ENCODE measurements at places on chromosomes 16 and 17.
A peak's percentile ranks its signal among the peaks of the same experiment; 100 is the strongest.

- DNase-seq, result no peak
Measured at GRCh38 chr17:73039282-73039681, 53.2 kb downstream of the SLC39A11 start.

DNA sequence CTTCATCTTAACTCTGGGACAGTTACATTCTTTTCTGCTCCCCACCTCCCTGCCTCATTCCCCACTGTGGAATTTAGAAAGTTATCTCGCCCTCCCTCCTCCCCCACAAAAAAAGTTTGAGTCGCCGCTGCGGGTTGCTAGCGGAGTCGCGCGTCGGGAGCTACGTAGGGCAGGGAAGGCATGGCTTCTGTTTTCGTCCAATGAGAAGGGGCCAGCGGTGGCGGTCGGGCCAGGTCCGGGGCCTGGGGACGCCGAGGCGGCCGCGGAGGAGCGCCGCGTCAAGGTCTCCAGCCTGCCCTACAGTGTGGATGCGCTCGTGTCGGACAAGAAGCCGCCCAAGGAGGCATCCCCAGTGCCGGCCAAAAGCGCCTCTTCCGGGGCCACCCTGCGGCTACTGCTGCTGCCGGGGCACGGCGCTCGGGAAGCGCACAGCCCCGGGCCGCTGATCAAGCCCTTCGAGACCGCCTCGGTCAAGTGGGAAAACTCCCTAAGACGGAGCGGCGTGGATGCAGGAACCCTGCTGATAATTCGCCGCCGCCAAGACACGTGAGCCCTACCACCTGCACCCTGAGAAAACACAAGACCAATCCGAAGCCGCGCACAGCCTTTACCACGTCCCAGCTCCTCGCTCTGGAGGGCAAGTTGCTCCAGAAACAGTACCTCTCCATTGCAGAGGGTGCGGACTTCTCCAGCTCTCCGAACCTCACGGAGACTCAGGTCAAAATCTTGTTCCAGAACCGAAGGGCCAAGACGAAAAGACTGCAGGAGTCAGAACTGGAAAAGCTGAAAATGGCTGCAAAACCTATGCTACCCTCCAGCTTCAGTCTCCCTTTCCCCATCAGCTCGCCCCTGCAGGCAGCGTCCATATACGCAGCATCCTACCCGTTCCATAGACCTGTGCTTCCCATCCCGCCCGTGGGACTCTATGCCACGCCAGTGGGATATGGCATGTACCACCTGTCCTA, 8.9 kb downstream of the OR4D1 start:
- peak; percentile 82 for DNase-seq

DNA sequence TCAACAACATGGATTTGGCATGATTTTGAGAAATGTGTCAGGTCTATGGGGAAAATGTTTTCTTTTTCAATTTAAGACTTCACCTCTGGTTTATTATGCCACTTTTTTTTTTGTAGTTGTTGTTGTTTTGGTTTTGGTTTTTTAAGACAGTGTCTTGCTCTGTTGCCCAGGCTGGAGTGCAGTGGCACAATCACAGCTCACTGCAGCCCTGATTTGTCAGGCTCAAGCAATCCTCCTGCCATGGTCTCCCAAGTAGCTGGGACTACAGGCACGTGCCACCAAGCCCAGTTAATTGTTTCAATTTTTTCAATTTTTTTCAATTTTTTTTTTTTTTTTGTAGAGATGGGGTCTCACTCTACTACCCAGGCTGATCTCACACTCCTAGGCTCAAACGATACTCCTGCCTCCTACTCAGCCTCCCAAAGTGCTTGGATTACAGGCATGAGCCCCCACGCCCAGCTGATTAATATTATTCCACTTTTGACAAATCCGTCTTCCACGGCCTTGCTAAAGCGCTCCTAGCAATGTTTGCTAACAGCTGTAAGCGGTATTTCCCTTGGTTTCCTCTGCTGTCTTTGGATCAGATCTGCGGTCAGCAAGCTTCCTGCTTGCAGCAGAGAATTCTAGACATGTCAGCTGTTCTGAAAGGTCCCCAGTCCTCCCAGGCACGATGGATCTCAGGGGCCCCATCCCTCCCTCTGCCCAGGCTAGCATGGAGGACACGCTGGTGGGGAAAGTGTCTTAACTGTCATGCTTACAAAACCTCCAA, 7.0 kb upstream of the MILR1 start:
- no peak for DNase-seq

DNA sequence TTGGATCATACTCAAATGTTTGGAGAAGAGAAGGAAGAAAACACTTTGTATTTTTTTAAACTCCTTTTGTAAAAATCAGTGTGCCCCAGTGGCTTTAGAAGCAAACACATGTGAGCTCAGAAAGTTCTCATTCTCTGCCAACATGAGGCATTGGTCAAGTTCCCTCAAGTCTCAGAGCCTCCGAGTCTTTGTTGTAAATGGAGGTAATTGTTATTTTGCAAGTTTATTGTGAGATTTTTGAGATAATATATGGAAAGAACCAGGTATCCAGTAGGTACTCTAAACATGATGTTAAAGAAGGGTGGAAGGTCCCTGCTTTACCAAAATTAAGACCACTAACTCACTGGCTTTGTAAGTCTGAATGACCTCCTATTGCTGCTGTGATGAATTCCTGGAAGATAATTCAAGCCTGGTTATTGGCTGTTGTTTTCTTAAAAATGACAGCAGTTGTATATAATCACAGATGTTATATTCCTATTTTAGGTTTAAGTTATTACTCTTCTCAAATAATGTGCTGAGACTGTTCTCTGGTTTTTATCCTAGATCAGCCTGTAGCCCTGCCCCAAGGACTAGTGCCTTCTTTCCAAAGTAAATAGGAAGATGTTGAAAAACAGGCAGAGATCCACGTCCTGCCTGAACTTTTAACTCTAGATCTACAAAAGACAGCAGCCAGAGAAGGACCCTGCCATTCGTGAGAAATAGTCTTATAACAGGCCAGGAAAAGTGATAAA, 2.4 kb downstream of the HLF start:
- no peak for DNase-seq

- DNase-seq, result no peak
Measured at GRCh38 chr17:10633738-10634379, 23.2 kb downstream of the MYH3 start.

DNA sequence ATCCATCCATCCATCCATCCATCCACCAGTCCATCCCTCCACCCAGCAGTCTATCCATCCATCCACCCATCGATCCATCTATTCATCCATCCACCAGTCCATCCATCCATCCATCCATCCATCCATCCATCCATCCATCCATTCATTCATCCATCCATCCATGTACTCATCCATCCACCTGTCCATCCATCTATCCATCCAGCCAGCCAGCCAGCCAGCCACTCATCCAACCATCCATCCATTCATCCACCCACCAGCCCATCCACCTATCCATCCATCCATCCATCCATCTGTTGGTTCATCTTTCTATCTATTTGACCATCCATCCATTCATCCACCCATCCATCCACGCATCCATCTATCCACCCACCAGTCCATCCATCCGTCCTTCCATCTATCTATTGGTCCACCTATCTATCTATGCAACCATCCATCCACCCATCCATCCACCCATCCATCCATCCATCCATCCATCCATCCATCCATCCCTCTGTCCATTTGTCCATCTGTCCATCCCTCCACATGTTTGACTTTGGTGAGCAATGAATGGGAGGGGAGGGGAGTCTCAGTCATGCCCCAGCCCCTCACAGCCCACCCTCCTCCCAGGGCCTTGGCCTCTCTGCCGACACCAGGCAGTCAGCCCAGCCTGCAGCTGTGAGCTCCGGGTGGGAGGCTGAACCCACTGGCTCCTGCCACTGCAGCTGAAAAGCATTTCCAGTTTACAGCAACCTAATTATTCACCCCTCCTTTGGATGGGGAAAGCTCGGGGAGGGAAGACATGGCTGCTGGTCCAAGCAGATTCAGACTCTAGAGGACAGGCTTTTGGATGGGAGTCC, 38.1 kb upstream of the SSTR5 start:
- no peak for DNase-seq

- DNase-seq, result no peak
Measured at GRCh38 chr17:58741121-58741625, 14.5 kb upstream of the PPM1E start.

- peak; percentile 48 for DNase-seq
Measured at GRCh38 chr16:85061566-85061965, 34.0 kb downstream of the KIAA0513 start.

- DNase-seq, result no peak
Measured at GRCh38 chr17:6254036-6254435, 180.9 kb downstream of the AIPL1 start.

GRCh38 chr16:2856061-2856670, 1.8 kb downstream of the PRSS22 start:
- no peak for DNase-seq

DNA sequence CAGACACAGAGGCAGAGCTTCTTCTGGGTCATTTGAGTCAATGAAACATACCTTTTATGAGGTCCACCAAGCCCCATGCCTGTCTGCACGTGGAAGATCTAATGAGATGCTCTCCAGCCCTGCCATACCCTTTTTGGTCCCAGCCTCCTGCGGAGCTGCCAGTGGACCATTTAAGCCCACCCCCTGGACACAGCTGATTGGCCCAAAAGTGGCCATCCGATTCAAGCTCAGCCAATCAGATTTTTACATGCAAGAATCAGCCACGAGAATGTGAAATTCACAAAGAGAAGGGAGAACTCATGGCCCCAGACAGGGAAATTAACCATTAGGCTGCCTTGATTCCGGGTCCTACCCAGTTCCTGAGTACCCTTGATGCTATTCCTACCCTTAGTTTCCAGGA, 231.0 kb upstream of the EEF2KMT start:
- DNase-seq, result no peak

DNA sequence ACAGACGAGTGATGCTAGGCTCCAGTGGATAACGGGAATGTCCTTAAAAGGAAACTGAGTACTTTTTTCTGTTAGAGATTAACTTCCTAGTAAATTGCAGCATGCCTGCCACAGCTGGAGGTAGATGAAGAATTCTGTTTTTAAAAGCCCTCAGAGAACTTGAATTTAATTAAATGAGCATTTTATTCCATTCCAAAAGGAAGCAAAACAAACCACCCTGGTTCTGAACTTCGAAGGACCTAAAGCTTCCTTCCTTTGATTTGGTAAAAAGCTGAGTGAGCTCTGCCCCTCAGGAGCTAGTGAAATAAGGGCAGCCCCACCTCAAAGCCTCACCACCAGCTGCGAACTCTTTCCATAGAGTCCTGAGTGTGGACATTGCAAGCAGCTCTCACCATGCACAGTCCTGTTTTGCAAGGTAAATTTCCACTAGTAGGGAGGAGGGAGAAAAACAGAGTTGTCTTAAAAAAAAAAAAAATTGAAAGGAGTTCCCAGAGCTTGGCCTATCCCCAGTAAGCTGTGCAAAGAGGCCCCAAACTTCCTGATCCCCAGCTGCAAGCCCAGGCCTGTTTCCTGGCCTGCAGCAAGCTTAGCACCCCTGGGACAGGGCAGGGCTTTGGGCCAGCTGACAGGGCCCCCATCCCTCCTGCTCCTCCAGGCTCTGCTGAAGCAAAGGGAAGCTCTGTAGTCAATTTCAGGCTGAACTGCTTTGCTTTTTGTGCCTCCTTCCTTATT, 11.2 kb downstream of the CHD9NB start:
- DNase-seq, result no peak

- no peak for DNase-seq
Measured at GRCh38 chr17:81640011-81640410, 3.0 kb downstream of the TSPAN10 start.

GRCh38 chr16:81513204-81514040, 68.8 kb downstream of the CMIP start:
- DNase-seq, result no peak

DNA sequence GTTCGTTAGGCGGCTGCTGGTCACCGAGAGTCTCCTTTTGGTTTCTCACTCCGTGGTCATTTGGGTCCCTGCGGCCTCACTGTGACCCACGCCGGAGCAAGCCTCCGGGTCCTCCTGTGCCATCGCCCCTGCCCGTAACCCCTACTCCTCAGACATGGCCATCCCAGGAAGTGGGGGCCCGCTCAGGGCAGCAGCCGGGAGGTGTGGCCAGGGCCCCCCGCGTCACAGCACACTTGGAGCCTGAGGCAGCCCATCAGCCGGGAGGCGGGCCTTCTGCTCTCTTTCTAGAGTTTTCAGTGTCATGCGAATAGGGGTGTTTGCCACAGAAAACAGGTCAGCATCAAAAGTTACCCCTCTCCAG, 7.9 kb upstream of the WFIKKN1 start:
- no peak for DNase-seq

- no peak for DNase-seq
Measured at GRCh38 chr17:4664230-4664629, 22.8 kb upstream of the ALOX15 start.

- peak; percentile 86 for DNase-seq
Measured at GRCh38 chr16:68319185-68319908, 8.5 kb downstream of the PRMT7 start.

DNA sequence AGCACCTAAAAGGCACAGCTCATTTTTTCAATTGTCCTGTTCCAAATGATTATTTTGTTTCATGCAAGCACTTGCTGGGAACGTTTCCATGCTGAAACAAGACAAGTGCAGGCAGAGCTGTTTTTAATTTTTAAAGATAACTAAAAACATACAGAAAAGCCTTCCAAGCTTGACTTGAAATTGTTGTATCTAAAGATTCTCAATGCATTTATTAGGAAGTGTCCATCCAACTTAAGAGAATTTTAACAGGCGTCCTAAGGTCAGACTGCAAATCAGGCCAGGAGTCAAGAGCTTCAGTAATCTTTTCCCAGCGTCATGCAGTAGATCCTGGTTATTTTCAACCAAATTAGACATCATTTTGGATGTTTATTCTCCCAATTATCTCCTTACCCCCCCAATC, 702.8 kb downstream of the KCNJ2 start:
- DNase-seq, result no peak

- peak; percentile 82 for DNase-seq
Measured at GRCh38 chr17:2828397-2829038, 32.3 kb downstream of the RAP1GAP2 start.

- DNase-seq, result no peak
Measured at GRCh38 chr16:89572073-89572484, 3.5 kb upstream of the CPNE7 start.

GRCh38 chr17:82330322-82331239, 3.0 kb downstream of the SECTM1 start:
- no peak for DNase-seq

- DNase-seq, result no peak
Measured at GRCh38 chr17:56475116-56475515, 118.4 kb upstream of the NOG start.

All from natural killer cell treated with Interleukin-12 subunit alpha and Interleukin-12 subunit beta and Interleukin-15 and Interleukin-18, amount 100 ng/mL, for 72 hours (primary cell).